ENCODE measurements at places on chromosomes 2 and 18.

GRCh38 chr2:239917125-239917956 lies 107.8 kb downstream of the NDUFA10 start:
- DNase-seq, result no peak

GRCh38 chr18:23859466-23860336 lies 154.9 kb upstream of the TTC39C start:
- DNase-seq, result no peak

GRCh38 chr2:205903549-205904129 lies 182.3 kb downstream of the INO80D start:
- no peak for DNase-seq

- no peak for DNase-seq
These were observed 16.5 kb downstream of the SEPTIN10 start for GRCh38 chr2:109597283-109597682.

GRCh38 chr18:70453058-70453775 lies 164.4 kb downstream of the SOCS6 start:
- DNase-seq, result no peak

DNA sequence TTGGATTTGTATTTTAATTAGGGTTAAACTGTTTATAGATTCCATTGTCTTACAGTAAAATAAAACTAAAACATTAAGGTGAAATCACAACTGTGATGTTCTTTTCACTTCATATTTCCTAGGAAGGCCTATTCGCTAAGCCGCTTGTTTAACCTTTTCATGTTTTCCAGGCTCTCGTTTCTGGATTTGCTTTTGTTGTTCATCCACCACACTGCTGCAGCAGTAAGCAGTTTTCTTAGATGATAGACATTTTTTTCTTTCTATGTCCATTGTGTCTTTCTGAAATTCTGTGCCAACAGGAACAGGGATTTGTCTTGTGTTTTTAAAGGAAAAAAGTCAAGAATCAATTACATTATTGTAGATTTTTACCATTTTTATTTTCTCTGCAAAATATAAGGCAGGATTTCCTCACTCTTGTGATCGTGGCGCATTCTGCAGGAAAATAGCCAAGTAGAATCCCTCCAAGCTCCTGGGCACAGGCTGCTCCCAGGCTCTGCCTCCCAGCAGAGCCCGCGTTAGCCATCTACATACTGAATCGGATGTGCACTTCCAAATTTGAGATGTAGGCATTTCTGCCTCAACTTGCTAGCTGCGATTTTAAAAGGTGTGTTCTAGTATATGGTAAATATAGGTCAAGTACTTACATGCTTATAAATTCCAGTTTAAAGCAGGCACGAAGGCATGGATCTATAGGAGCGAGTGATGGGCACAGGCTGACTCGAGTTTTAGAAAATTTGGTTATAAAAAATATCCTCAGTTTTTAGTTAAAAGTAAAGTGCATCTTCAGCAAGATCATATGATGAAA lies 10.2 kb downstream of the TSHZ1 start:
- no peak for DNase-seq

GRCh38 chr18:56651771-56652092 lies 573 bp downstream of the WDR7 start:
- DNase-seq, result no peak

- no peak for DNase-seq
These were observed 144.3 kb upstream of the ERBB4 start for GRCh38 chr2:212682937-212683336.

GRCh38 chr2:12587729-12588522 lies 128.8 kb upstream of the TRIB2 start:
- no peak for DNase-seq

- no peak for DNase-seq
These were observed 5.2 kb downstream of the PROC start for GRCh38 chr2:127423478-127423843.

DNA sequence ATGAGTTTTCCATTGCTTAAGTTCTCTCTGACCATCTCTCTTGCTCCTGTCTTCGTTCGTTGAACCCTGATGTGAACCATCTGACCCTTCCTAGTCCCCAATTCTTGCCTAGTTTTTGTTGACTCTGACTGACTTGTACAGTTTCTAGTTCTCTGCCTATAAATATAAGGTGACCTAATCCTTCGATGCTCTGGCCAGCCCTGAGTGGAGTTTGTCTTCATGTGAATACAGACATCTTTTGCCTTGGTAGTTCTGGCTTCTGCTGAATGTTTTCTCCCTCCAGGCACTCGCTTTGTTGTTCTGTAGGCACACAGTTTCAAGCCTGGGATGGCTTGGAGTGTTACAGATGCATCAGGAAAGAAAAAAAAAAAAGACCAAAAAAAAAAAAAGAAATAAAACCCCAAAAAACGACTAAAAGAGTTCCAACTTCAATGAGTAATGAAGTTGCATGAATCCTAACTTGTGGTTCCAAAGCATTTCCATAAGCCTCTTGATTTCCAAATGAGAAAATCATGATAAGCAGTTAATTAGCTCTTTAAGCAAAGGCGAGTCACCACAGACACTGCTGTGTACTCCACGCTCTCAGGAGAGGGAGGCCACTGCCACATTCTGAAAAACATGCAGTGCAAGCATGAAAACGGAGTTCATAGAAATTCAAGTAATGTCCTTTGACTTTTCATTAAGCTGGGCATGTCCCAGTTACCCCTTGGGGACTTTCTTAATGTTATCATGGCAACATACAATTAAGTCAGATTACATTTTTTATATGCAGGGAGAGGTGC lies 165.2 kb downstream of the TDRD15 start:
- DNase-seq, result no peak

DNA sequence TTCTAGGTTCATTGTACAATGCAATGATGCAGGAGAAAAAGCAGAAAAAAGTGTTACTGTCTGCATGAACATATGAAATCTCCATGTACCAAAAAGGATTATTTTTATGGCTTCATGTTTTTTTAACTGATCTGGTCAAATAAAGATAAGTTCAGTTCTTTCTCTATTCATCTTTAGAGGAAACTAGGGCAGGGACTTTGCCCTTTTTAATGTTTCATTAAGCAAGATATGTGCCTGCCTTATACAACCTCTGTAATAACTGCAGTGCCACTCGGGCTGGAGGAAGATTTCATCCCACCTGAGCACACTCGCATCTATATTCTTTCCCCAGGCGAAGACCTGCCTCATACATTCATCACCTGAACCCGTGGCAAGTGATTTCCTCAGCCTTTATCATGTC lies 157.9 kb upstream of the DDX18 start:
- no peak for DNase-seq

DNA sequence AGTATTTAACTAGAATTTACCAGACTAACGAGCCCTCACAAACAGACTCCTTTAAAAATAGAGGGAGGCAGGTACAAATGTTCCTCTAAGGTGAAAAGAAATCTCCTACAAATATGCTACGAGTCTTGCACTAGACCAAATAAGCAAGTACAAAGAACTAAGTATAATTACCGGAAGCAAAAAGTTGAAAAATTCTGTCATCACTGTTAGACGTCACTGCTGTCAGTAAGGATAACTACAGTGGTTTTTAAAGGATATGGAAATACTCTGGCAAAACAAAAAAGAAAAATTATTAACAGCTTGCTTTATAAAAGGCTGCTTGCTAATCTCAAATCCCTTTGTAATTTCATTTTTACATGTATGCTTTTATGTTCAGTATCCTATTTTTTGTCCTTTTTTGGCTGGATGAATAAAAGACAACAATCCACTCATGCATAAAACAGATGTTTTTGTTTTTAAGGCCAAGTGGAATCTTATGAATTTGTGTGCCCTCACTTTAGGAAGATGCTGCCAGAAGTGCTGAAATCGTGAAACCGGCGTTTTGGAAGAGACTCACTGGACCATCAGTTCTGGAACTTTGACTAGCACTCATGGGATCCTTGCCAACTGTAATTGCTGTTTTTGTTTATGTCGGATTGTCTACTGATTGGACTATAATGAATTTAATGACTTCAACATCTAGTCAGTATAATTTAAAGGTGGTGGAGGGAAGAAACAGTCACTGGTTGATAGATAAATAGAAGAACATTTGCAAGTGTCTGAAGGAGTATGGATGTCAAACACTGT lies 6.7 kb downstream of the ZNF521 start:
- DNase-seq, result no peak

GRCh38 chr2:28251337-28251736 lies 141.3 kb upstream of the FOSL2 start:
- DNase-seq, result no peak

DNA sequence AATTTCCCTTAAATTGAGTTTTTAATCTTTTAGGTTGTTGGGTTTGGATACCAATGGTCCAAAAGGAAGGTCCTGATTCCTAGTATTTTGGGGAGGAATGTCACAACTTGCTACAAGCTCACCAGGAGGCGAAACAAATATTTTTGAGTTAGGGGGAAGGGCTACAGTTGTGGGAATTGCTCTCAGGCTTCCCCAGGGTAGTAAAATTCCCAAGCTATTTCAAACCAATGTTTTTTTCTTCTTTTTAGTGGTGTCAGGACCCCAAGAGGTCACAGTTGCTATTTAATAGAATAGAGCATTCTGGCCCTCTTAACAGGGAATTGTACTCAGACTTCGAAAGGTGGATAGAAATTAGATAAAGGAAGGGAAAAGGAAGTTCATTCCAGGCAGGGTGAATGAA lies 68.5 kb upstream of the ST3GAL5 start:
- DNase-seq, result no peak

GRCh38 chr18:48728204-48728833 lies 189.5 kb downstream of the CTIF start:
- no peak for DNase-seq

- DNase-seq, result no peak
These were observed 67.8 kb upstream of the MAP4K3 start for GRCh38 chr2:39504790-39505335.

DNA sequence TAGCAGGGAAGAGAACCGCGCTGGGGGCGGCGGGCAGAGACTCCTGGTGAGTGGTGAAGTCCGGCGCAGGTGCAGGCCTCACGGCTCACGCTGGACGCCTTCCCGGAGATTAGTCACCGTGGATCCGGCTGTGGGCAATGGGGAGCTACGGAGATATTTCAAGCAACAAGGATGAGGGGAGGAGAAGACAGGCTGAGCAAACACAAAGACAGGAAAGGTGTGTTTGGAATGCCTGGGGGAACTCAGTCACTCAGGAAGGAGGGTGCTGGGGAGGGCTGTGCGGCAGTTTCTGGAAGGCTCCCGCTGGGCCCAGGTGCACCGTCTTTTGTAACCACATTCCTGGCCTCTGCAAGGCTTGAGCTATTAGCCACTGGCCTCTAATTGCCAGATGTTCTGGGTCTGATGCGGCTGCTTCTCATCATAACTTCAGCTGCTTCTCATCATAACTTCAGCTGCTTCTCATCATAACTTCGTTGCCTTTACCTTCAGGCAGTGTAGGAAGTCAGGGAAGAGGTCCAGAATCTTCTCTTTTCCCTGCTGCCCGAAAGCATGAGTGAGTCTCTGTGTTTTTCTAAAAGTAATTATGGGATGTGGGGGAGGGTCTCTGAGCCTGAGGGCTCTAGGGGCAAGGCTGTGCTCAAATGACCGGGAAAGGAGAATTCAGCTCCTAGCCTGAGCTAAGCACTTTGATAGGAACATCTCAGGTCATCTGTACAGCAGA lies 118.9 kb downstream of the PXDN start:
- no peak for DNase-seq

GRCh38 chr2:53755121-53755520 lies 12.5 kb upstream of the CHAC2 start:
- no peak for DNase-seq

DNA sequence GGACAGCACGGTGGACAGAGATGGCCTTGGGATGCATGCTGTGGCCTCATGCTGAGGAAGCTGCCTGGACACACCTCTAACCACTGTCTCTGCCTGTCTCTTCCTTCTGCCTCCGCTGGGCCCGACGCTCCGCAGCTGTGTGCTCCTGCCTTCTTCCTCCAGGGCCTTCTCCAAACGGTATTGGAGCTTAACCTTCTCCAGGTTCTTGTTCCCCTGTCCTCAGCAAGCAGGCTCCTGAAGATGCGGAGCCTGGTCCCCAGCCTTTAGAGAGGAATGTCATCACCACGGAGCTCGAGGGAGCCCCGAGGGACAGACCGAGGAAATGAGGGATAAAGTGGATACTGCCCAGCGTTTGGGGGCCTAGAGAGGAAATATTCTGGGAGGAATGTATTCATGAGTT lies 155.1 kb downstream of the DYSF start:
- peak; percentile 2 for DNase-seq

DNA sequence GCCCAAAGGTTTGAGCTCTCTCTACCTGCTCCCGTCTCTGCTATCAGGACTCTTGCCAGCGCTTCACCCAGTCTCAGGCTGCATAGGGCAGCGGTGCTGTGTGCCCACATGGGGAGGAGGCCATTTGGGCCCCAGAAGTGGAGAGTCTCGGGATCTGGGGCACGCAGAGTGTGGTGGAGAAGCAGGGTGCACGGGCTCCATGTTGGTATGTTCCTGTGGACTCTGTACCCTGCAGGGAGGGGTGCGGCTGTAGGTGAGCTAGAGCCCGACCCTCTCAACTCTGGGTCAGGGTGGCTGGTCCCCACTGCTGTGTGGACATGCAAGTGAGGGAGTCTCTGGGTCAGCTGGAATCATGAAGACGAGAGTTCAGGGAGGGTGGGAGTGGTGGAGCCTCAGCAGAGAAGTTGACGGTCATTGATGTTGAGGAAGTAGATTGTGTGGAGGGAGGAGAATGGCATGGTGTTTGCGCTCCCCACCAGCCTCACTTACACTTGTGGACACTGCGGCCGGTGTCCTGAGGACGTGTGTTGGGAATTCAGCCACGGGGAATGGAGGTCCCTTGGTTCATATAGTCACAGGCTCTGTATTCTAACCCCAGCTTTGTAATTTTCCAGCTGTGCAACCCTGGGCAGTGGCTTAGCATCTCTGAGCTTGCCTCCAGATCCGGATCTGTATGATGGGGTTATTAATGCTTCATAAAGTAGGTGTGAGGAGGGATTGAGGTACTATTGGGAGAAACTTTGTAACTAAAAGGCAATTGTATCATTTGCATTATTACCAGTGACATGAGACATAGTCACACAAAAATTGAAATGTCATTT lies 840 bp upstream of the PSD4 start:
- no peak for DNase-seq

- no peak for DNase-seq
These were observed 120.9 kb downstream of the CLIP4 start for GRCh38 chr2:29236074-29236473.

DNA sequence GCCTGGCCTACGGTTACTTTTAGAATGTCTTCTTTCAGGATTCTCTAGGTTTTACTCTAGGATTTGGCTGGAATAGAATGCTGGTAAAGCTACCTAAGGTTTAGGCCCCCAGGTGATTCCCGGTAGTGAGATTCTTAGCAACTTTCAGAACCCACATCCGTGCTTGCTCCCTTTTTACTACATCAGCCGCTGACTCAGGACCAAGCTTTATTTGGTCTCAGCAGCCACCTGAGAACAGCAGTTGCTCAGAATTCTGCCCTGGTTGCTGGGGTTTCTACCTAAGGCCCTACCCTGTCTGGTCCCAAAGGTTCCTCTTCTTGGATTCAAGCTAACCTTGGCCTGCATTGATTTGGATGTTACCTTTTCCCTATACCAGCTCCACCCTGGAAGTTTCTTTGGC lies 36.1 kb upstream of the NDUFV2 start:
- DNase-seq, result no peak

GRCh38 chr18:49249521-49249920 lies 210.9 kb downstream of the DYM start:
- no peak for DNase-seq

GRCh38 chr2:184729581-184729980 lies 131.3 kb downstream of the ZNF804A start:
- no peak for DNase-seq

Measured in activated B cell treated with CpG ODN at 0.5 μM for 24 hours (primary cell).